ENCODE measurements at places on chromosomes 4 and X. TPM values are rescaled to one million over a fixed set of nuclear protein-coding genes. Genes with fewer than 3 reads are reported as not detected.

ZNF157 gene
- total RNA-seq = 0.34 TPM

DNA sequence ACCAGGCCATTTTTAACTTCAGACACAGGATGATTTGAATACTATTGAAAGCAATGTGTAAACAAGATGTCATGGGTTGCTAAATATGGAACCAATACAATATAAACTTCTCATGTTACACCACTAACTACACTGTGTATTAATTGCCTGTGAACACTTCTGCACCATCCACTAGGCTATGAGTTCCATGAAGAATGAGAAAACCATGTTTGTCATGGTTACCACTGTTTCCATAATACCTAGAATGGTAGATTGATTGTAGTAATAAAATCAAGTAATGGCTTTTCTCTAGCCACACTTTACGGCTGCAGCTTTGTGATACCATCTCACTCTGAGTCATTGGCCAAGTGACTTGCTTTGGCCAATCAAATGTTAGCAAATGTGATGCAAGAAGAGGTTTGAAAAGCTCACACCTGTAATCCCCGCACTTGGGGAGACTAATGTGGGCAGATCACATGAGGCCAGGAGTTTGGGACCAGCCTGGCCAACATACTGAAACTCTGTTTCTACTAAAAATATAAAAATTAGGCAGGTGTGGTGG lies 19.9 kb upstream of the CYBB start:
- H3K4me3 ChIP-seq = no peak overlapping the region
- DNase-seq = no peak
- no peaks in the 10 kb centered on the region for H3K36me3 ChIP-seq
- no peaks in the 10 kb centered on the region for H3K4me1 ChIP-seq
- H3K27ac ChIP-seq = no peak overlapping the region

DNA sequence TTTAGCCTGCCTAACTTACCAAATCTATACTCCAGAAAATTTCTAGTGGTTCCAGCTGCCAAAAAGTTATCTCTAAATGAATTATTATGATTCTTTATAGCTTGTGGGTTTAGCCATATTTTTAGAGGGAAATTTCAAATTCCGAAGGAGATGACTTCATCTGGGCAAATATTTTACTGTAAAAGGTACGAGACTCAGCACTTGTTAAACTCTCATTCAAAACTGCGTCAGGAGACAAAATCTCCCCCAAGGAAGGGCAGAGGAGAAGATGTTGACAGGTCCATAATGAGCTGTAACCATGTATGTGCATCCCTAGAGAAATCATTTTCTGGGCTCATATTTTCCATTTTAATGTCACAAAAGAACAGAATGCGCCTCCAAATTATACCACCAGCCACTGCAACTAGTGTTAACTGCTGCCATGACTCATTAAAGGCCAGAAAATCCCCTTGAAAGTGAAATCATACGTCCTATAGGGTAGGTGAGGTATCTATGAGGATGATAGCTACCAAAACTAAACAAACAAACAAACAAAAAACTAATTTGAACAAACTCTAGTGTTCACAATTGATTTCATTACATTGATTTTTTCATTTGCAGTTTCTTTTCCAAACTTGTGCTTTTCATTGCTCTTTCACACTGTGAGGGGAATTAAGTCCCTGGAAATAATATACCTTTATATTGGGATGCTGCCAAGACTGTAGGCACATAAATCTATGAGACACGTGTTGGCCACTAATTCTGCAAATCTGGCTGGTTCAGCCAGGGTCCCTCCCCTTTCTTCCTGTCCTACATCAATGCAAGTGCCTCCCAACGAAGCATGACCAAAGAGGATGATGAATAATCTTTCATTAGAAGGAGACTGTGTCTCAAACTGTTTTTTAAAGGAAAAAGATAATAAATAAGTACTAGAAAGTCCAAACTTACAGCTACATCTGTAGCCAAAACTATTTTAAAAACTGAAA lies 85.8 kb downstream of the ARHGAP6 start:
- no peak for DNase-seq
- no peak overlapping the region for H3K4me3 ChIP-seq
- no peaks in the 10 kb centered on the region for H3K4me1 ChIP-seq
- H3K27me3 ChIP-seq = no peaks in the 10 kb centered on the region

DNA sequence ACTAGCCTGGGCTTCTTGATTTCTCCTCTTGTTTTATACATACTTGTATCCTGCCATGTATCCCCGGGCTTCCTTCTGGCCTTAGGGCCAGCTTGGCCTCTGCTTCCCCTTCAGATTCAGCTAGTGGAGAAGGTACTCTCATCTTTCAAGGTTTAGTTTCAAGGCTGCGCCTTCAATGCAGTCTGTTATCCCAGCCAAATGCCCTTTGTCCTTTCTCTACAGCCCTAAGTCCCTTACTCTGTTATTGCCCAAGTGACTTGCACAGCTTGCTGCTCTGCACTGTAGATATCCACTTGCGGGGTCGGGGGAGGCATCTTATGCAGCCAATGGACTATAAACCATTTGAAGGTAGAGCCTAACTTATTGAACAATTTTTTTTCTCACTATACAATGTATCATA lies 357.5 kb downstream of the PPP1R2C start:
- peaks cover 1% of the 10 kb centered on the region for H3K27me3 ChIP-seq
- peaks cover 2% of the 10 kb centered on the region for H3K36me3 ChIP-seq
- DNase-seq = no peak
- no peaks in the 10 kb centered on the region for H3K4me1 ChIP-seq
- H3K27ac ChIP-seq = no peak overlapping the region
- no peak overlapping the region for H3K4me3 ChIP-seq

PCDH11X gene
- not detected for total RNA-seq

MAGEA2 gene
- total RNA-seq = not detected

GABRE gene
- total RNA-seq = not detected

DNA sequence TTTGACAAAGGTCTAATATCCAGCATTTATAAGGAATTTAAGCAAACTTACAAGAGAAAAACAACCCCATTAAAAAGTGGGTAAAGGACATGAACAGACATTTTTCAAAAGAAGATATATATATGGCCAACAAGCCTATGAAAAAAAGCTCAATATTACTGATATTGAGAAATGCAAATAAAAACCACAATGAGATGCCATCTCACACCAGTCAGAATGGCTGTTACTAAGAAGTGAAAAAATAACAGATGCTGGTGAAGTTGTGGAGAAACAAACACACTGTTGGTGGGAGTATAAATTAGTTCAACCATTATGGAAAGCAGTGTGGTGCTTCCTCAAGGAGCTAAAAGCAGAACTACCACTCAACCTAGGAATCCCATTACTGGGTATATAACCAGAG lies 91.6 kb upstream of the EFHC2 start:
- no peak overlapping the region for H3K4me3 ChIP-seq
- no peaks in the 10 kb centered on the region for H3K4me1 ChIP-seq
- H3K27me3 ChIP-seq = no peaks in the 10 kb centered on the region
- no peaks in the 10 kb centered on the region for H3K36me3 ChIP-seq
